ENCODE measurements at places on chromosomes 2 and 18.

DNA sequence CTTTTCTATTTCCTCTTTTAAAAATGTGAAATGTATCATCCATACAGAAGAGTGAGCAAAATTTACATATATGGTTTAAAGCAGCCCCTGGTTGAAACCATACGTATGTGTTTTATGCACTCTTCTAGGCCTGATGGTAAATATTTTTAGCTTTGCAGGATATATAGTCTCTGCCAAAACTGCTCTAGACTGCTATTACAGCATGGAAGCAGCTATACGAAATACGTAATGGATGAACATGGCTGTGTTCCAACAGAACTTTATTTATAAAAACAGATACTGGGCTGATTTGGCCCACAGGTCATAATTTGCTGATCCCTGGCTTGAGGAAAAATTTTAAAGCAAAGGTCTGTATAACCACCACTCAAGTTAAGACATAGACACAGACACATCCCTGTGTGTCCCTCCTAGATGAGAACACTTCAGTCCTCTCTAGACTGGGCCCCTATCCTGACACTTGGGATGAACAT lies 42.5 kb upstream of the ATP8B1 start:
- DNase-seq = no peak

GRCh38 chr2:218008060-218009040 lies 5.6 kb upstream of the TNS1 start:
- no peak for DNase-seq

DNA sequence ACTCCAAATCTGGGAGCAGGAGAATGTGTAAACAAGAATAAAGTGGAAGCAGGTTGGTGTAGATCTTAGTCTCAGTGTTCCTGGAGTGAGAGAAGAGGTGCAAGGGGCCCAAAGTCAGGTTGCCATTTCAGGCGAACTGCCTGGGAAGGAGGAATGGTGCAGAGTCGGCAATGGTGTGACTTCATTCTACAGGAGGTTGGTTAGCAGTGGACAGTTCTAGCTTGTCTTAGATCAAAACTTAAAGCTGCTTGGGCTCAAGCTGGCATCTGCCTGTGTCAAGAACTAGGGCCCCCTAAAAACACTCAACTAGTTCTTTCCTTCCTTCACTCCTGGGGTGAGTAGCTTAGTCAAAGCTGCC lies 3.5 kb downstream of the STK16 start:
- no peak for DNase-seq

DNA sequence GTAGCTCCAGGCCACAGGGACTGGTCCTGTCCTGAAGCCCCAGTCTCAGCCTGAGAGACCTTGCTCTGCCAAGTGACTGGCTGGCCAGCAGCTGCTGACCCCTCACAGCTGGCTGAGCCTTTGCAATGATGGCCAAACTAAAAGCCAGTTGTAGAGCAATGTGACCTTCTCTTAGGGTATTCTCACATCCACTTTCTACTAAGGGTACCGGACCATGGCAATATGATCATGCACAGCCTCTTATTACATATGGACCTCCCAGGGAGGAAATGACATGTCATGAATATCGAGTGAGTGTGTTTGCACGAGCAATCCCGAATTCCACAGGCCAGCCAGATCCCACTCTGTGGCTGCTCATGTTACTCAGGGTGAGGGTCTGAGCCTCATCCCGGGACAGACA lies 213.9 kb downstream of the VAPA start:
- DNase-seq = no peak

GRCh38 chr2:75820693-75821092 lies 110.0 kb upstream of the GCFC2 start:
- no peak for DNase-seq

DNA sequence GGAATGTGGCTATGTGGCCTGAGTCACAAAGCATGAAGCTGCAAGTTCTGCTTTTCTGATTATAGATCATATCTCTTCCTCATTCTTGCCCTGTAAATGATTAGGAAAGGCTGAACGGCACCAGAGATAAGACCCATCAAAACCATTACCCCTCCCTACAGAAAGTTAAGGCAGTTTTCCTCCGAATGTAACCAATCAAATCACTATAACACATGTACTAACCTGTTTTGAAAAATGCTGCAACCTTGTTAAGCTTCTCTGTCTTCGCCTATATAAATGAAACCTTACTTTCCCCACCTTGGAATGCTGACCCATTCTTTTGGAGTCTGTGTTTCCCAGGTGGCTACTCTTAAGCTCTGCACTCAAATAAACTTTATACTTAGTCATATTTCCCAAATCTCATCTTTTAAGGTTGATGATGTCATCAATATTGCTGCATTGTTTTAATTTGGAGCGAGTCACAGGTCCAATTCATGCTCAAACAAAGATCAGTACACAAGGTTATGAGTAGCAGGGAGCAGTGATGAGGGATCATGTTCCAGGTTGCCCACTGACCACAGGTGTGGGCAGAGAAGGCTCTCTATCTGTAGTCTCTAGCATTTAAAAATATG lies 662.3 kb downstream of the IRS1 start:
- DNase-seq = no peak

- DNase-seq = no peak
These were observed 858.9 kb downstream of the GALR1 start for GRCh38 chr18:78108554-78108953.

DNA sequence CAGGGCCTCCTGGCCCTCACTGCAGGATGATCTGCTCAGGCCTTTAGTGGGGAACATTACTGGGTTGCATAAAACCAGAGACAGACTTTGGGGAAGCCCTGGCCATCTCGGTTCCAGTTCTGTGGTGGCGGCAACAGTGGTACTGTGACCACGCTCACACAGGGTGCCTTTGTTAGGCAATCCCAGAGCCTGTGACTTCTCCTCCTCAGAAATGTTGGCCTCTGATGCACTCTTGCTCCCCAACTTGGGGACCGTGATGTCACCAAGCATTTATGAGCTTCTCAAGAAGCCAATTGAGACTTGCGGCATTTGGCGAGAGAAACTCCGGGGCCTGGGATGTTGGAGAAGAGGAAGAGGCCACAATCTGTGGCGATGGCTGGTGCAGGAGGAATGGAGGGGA lies 80.9 kb upstream of the PKDCC start:
- no peak for DNase-seq

DNA sequence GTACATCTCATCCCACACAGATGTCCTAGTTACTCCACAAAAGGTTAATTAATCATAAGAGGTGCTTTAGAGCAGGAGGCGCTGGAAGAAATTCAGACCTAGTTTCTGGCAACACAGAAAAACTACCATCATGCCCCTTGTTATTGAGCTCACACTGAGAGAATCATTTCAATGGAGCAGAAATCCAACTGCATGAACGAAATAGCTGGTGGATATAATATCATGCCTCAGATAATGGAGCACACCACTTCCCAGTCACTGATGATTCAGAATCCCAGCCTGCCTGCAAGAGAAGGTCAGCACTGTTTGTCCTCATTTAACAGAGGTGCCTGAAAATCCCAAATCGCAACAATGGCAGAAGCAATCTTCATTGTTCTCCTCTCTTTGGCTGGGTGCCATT lies 125.8 kb upstream of the CREB1 start:
- no peak for DNase-seq

DNA sequence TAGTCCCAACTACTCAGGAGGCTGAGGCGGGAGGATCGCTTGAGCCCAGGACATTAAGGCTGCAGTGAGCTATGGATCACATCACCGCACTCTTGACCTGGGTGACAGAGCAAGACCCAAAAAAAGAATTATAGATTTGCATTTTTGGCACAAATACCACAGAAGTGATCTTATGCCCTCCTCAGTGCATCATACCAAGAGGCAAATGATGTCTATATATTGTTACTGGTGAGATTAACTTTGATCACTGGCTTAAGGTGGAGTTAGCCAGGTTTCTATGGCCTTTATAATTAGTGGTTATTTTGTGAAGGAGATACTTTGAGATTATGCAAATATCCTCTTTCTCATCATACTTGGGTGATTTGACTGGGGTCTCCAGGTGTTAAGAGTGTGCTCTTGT lies 22.1 kb upstream of the CATIP start:
- DNase-seq = no peak

- no peak for DNase-seq
These were observed 18.1 kb downstream of the NETO1 start for GRCh38 chr18:72849671-72850070.

- no peak for DNase-seq
These were observed 22.8 kb downstream of the EPB41L3 start for GRCh38 chr18:5521000-5521399.

DNA sequence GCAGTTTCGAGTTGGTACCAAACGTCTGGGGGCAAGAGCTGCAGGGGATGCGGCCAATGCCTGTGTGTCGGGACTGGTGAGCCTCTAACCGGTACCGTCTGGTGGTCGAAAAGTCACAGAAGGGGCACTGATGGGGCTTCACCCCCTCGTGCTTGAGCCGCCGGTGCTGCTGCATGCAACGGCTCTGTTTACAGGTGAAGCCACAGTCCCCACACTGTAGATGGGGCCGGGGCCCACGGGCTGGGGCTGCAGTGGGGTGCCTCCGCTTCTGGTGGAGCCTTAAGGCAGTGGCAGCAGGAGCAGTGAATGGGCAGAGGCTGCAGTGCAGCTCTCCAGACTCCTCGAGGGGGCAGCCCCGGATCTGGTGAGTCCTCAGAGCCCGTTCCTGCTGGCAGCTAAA lies 16.6 kb downstream of the ZNF142 start:
- DNase-seq = no peak

DNA sequence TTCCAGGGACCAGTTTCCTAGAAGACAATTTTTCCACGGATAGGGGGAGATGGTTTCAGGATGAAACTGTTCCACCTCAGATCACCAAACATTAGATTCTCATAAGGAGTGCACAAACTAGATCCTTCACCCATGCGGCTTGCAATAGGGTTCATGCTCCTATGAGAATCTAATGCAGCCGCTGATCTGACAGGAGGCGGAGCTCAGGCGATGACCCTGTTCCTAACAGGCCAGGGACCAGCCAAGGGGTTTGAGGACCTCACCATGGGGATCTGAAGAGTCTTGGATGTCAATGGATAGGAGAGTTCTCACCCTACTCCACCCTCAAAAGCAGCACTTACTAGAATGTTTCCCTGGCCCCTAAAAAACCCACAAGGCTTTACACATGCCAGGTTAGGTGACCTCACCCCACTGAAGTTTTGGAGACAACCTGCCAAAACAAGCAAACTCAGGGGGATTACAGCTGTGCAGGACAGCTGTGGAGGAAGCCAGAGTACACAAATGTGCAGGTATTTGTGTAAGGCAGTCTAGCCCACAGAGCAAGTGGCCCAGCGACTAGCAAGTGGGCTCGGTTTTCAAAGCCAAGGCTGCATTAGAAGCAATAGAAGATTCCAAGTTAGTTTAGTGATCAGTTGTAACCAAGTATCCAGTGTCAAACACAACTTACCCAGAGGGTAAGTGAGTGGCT lies 3.9 kb downstream of the EVA1A start:
- DNase-seq = no peak

DNA sequence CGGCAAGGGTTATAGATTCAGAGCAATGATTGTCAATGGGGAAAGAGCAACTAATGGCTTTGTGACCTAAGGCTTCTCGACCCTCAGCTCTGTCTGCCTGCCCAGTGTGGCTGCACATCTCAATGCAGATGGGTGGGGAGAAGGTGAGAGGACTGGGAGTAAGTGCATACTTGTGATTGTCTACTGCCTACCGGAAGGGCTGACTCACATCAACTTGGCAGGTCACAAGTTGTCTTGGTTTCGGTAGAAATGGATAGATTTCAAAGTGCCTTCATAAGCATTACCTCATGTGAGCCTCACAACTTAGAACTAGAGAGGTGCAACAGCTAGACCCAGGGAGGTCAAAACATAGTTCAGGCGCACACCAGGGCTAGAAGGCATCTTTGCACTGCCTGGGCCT lies 29.4 kb downstream of the STAT1 start:
- DNase-seq = no peak

- DNase-seq = no peak
These were observed 106.1 kb downstream of the DSEL start for GRCh38 chr18:67410075-67411070.

GRCh38 chr2:189854940-189855339 lies 70.7 kb downstream of the PMS1 start:
- DNase-seq = no peak

DNA sequence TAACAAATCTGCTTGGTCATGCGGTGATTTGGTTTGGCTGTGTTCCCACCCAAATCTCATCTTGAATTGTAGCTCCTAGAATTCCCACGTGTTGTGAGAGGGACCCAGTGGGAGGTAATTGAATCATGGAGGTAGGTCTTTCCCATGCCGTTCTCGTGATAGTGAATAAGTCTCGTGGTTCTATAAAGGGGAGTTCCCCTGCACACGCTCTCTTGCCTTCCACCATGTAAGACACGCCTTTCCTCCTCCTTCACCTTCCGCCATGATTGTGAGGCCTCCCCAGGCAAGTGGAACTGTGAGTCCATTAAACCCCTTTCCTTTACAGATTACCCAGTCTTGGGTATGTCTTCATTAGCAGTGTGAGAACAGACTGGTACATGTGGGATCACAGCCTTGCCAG lies 36.7 kb downstream of the TRABD2A start:
- no peak for DNase-seq

DNA sequence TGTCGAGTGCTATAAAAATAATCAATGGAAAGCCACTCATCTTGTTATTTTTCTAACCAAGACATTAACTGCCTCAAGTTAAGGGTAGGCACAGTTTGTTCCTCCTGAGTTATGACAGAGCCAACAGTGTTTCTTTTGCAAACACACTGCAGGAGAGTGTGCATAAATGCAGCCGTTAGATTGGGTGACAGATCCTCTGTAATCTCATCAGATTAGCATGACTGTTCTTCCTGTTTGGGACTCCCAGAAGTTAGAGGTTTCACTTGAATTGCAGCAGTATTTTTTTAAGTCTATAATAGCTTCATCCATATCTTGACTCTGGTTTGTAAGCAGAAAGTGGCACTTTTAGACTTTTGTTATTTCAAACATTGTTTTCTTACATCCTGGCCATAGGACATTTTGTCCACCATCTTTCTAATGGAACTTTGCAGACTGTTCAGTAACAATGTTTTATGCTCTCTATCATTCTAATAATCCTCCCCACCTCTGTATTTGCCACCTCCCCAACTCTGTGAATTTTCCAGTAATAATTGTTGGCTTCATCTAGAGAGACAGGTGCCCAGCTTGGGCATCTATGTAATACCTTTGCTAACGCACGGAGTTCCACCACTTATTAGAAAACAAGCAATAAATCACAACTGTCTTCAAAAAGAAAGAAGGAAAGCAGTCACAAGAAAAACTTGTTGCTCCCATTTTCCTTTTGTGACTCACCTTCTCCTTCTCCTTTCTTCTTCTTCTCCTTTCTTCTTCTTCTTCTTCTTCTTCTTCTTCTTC lies 560.0 kb downstream of the ADCYAP1 start:
- no peak for DNase-seq

GRCh38 chr18:21315741-21316197 lies 73.7 kb downstream of the GREB1L start:
- DNase-seq = no peak

- no peak for DNase-seq
These were observed 4.9 kb downstream of the KCNIP3 start for GRCh38 chr2:95301876-95302641.

Measured in NCI-H1417 treated with DMSO at 0.1 percent for 48 hours (cell line).